ENCODE measurements at places on chromosomes 7 and 10.

- DNase-seq, result no peak
Measured at GRCh38 chr7:84583331-84583730, 388.7 kb upstream of the SEMA3A start.

DNA sequence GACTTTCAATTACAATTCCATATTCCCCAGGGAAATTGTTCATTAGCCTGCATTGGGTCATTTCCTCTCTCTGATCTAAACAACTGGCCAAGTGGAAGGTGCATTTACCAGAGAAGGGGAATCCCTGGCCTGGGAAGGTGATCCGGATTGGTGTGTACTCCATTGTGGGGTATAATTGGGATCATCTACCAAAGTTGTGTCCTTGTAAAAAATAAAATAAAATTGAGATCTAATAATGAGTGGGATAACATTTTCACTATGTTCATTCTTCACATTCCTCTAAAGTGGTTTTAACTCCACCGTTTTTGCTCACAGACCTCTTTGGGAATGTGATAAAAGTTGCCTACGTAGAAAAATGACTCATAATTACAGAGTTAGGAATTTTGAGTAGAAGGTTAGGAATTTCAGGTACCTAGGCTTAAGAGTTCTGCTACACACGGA, 22.8 kb downstream of the ARL5B start:
- DNase-seq, result no peak

DNA sequence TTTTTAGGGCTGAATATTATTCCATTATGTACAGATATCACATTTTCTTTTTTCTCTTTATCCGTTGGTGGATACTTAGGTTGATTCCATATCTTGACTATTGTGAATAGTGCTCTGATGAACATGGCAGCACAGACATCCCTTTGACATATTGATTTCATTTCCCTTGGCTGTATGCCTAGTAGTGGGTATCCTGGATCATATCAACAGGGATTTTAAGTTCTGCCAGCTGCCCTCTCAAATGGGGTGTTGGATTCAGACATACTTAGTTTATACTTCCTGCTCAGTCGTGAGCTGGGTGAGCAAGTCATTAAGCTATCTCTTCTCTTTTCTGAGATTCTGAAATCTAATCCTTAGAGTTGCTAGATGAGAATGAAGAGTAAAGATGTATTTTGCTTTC, 139.6 kb upstream of the SORCS3 start:
- no peak for DNase-seq

- DNase-seq, result peak; percentile 59
Measured at GRCh38 chr7:95199779-95200558, 124.4 kb downstream of the PON1 start.

- no peak for DNase-seq
Measured at GRCh38 chr7:28654110-28654509, 241.8 kb downstream of the CREB5 start.

DNA sequence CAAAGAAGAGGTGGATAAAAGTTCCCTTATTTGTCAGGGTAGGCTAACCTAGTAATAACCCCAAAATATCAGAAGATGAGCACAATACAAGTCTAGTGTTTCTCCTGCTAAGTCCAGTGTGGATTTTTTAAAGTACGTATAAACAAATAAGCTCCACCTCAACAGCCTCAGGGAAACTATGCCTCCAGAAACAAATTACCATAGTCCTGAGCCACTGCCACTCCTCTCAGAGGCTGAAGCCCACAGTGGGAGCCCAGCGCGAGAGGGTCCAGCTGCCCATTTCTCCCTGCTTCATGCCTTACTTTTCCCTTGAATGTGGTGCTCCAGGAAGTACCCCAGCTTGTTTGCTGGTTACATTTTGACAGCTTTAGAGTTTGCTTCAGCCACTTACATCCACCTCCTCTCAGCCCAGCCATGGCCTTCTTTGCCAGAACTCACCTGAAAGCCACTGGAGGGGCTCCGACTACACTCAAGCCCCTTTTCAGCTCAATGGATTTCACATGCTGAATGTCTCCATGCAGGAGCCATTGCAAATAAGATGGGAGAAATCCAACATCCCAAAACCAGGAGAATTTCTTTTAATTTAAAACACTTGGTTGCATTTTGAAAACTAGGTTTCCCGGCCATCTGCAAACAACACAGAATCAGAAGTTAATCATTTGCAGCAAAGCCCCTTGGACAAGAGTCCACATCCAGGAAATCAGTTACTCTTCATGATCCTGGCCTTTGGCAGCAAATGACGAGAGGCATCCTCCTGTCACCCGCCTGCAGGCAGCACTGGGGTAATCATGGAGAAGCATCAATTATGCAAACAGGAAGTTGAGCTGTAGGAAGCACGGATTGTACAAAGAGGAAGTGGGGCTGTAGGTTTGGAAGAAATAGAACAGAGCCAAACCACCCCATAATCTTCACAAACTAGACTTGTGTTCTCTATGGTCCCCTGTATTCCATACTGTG, 138.1 kb downstream of the HERPUD2 start:
- DNase-seq, result peak; percentile 11

DNA sequence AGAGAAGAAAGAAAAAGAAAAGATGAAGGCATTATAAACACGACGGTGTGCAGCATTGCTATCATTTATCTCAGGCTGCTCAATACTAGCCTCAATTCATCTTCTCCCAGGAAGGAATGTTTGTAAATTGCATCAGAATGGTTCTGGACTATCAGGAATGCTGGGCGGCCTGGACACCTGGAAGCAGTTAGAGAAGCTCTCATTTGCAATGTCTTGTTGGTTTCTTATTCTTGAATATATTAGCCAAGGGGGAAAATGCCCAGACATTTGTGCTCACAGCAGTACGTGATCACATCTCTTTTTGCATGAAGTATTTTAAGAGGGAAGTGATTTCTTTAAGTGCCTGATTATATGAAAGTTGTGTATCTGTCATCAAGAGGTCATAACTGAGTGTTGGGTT, 85.6 kb upstream of the IMMP2L start:
- DNase-seq, result no peak
